Posterior cingulate gyrus (tissue), 11 donors: ENCODE measurements at places on chromosomes 6 and 20.

- no peak for DNase-seq
Observed at GRCh38 chr20:31581391-31581790, 23.7 kb upstream of the ID1 start.

GRCh38 chr6:37967651-37968050 is 148.1 kb downstream of the ZFAND3 start:
- no peak for DNase-seq

GRCh38 chr6:123904228-123904627 is 100.6 kb downstream of the NKAIN2 start:
- no peak for DNase-seq

DNA sequence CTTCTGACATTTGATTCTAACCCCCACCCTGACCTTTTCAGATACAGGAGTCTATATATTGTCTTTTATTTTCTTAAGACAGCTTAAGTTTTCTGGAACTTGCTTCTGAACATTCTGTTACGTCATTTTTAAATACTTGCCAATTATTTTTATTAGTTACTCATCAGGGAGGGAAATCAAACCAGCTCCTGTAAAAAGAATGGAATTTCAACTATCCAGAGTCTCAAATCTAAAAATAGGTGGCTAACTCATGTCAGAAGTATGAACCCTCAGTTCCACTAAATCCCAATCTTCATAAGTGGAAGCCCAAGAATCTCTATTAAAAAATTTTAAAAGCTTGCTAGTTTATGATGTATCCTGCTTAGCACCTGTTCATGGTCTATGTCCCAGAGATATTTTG is 900.0 kb downstream of the KIF16B start:
- DNase-seq = no peak

- no peak for DNase-seq
Observed at GRCh38 chr6:169971081-169971861, 219.8 kb downstream of the ERMARD start.

DNA sequence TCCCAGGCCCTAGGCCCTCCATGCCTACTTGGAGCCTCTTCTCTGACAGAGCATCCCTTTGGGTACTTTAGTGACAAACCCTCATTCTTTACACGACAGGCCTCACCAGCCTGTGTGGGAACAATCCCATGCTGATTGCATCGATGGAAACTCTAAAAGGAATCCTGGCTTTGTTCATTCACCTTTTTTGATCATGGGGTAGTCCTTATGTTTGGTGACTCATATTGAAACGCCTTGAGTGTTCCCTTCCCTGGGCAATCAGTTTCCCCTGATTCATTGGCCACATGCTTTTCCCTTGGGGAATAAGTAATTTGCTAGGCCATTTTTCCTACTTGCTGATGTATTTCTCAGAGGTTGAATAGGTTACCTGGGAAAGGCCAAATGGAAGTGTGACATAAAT is 14.7 kb upstream of the TNFAIP3 start:
- DNase-seq = no peak
